CD4-positive, alpha-beta T cell treated with Interferon alpha-2 for 1 hour (primary cell): ENCODE measurements at places on chromosomes 13 and 19.
A peak's percentile ranks its signal among the peaks of the same experiment; 100 is the strongest.

DNA sequence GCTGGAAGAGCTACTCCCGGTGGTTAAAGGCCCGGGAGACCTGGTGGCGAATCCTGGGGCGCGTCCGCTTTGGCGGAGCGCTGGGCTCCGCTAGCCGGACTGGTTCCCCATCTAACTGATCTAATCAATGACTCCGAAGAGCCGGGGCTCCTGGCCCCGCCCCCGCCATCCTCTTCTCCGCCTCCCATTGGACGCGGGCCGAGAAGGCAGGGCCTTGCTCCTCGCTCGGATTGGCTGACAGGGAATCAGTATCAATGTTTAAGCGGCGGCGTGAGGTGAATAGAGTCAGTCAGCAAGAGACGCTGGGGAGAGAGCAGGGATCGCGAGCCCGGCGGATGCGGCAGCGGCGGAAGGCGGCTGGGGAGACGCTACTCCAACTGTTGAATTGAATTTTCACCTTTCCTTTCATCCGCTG lies 1.7 kb upstream of the PCDH17 start:
- peak; percentile 27 for DNase-seq

- no peak for DNase-seq
These were observed 17.7 kb downstream of the RFX2 start for GRCh38 chr19:6092329-6093286.

DNA sequence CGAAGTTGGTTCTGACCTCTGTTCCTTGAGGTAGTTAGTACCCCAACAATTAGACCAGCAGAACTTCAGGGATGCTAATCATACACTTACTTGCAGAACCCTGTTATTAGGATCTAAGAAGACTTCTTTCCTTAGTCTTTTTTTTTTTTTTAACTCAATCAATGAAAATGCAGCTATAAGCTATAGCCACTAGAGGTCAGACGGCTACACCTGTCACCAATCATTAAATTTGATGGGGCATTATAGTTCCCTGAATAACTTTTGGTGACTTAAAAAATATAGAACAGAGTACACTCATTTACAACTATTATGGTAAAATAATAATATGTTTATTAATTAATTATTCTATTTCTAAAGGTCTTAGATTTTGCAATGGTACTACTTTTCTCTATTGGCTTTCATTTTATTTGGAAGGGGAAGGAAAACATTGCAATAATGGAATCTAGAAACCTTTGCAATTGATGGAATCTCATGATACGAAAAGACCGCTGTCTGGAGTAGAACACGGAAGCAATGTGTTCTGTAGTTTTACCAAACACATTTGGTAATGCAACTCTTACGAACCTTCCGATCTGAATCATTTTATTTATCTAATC lies 483.2 kb downstream of the DIAPH3 start:
- DNase-seq = peak; percentile 32

GRCh38 chr19:33902802-33903488 lies 106.3 kb downstream of the KCTD15 start:
- no peak for DNase-seq

- DNase-seq = no peak
These were observed 870.1 kb downstream of the PCDH9 start for GRCh38 chr13:66359910-66360552.

GRCh38 chr13:24564881-24565280 lies 52.3 kb upstream of the PARP4 start:
- no peak for DNase-seq

- no peak for DNase-seq
These were observed 323.0 kb downstream of the GPC5 start for GRCh38 chr13:91721413-91721812.

GRCh38 chr19:49749771-49750170 lies 13.3 kb downstream of the TSKS start:
- no peak for DNase-seq

DNA sequence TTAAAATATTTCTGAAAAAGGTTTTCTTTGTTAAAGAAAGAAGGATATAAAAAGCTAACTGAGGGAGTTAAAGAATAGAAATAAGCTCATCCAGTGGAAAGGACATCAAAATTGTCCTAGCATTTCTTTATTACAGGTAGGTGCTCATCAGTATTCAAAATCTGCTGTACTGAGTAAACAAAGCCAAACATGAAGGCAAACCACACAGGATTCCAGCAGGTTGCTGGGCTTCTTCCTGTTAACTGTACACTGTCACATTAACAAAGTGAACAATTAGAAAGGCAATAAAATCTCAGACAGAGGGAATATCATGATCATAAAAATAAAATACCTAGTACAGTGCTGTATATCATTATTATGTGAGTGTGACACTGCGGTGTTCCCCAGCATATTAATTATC lies 1541.0 kb downstream of the SLITRK5 start:
- DNase-seq = no peak

- no peak for DNase-seq
These were observed 390.8 kb downstream of the FOXO1 start for GRCh38 chr13:40275636-40276035.

- no peak for DNase-seq
These were observed 62.5 kb downstream of the RFX2 start for GRCh38 chr19:6047741-6048251.

DNA sequence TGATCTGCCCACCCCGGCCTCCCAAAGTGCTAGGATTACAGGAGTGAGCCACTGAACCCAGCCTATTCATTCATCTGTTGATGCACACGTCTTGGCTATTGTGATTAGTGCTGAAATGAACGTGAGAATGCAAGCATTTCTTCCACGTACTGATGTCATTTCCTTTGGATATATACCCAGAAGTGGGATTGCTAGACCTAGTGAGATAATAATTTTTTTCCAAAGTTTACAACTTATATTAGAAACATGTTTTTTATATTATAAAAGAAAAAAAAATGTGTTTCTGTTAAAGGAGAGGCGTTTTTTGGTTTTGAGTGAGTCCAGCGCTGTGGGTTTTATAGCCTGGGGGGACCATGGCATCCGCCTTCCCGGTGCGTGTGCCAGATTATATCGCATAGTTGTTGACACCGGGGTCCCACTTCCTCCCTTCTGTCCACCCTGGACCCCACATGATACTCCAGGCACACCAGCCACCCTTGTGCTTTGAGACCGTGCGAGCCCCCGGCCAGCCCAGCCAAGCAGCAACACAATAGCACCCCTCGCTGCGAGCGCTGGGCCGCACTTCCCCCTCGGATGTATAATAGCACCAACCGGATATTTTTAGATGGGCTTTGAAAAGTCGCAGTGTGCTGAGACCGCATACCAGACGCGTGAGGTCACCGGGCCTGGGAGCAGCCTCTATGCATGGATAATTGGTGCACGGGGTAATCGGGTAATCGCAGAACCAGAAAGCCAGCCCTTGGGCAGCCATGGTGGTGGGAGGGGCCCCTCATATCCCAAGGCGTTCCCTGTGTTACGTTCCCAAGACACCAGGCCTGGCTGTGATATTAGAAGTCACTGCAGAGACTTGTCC lies 59.6 kb downstream of the MYO9B start:
- DNase-seq = peak; percentile 14

GRCh38 chr19:48271531-48272151 lies 1.8 kb downstream of the ZNF114 start:
- DNase-seq = no peak

DNA sequence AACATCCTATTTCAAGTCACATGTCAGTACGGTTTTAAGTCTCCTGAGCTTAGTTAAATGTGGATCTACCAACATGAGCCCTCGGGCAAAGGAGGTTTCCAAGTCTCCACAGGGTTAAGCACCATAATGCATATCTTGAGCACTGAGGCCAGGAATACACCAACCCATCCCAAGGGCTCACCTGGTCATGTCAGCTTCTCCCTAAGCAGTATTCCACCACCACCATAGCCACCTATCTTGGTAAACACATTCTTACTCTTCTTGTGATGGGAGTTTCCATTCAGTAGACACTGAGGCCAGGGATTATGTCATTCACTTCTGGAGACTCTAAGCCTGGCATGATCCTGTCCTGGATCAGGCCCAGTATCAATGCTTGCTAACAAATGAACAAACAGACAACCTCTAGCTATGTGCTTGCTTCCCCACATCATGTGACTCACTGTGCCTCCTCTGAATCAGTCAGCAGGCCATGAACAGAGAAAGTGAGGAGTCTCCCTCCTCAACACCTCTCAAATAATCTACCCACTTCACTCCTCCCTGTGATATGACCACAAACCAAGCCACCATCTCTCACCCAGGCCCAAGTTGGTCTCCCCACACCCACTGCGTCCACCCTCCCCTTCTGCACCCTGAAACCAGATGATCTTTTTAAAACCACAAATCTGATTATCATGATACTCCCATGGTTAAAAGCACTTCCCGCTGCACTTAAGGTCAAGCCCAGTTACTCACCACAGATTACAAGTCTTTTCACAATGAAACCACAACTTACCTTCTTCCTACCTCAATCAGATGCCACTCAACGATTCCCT lies 5.8 kb downstream of the PEG3 start:
- DNase-seq = no peak

GRCh38 chr19:10998045-10998533 lies 37.3 kb downstream of the SMARCA4 start:
- DNase-seq = no peak
